Naive B cell (primary cell): ENCODE measurements at places on chromosomes 12 and 14.

DNA sequence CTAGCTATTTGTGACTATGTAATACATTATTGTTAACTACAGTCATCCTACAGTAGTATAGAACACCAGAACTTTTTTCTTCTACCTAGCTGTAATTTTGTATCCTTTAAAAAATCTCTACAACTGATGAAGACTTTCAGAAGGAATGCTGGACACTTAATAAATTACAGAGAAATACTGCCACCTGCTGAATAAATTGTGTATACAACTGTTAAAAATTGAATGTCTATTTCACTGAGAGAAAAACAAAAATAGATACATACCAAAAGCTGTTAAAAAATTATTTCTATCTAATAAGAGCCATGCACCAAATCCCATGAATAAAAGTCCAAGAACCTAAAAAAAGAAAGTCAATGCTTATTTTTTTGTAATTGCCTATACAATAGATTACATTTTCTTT, 6.6 kb downstream of the TSPAN19 start:
- DNase-seq: no peak

GRCh38 chr12:12366701-12367481, 10.0 kb downstream of the BORCS5 start:
- DNase-seq: no peak

DNA sequence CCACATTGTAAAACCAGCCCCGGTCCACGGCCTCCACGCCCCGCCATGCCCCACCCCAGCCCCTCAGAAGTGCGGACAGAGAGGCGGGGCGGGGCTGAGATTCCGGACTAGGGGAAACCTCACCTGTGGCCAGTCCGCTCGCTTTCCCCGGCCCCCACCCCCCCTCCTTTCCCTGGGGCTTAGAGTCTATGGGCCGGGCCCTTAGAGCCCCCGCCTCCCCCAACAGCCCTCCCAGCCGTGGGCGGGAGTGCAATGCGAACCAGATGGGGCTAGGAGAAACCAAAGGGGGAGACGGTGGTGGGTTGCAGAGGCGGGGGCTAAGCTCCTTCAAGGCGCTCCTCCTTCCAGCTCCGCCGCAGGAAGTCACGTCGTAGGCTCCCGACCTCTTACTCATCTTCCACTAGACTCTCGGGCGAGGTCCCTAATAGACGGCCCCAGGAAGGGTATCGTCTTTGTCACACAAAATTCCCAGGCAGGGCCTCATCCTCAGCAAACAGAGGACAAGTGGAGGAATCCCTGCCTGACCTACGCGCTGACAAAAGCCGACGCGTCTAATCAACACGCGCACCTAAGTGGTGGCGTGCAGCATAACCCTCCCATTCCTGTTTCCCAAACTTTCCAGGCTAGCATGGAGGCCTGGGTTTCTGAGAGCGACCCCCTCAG, 1.1 kb upstream of the NAB2 start:
- no peak for DNase-seq

- DNase-seq: no peak
These were observed at the start of gene SYNDIG1L for GRCh38 chr14:74426202-74426582. TSS of gene SYNDIG1L (minus strand) at chr14:74426210. CDS start at chr14:74409744, 16,466 bp downstream.

- no peak for DNase-seq
These were observed 2.8 kb upstream of the KTN1 start for GRCh38 chr14:55577229-55577628.

DNA sequence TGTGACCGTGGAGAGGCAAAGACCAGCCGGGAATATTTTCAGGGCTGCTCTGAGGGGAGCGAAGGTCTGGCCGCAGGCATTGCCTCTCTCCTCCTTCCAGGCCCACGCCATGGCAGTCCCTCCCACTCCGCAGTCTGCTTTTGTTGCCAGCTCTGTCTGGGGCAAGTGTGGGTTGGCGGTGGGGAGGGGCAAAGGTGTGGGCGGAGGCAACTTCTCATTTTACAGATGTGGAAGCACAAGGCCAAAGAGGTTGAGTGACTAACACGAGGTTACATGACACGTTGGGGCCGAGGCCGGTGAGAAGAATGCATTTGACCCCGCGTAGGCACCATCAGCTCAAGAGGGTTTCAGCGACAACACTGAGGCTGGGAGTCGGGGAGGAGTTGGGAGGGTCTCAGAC, 6.1 kb upstream of the FAIM2 start:
- DNase-seq: no peak
